ENCODE measurements at places on chromosomes 3 and 15. TPM values are rescaled to one million over a fixed set of nuclear protein-coding genes. Genes with fewer than 3 reads are reported as not detected.

- DNase-seq: peak; percentile 89
Measured at GRCh38 chr15:72902245-72902918, 118.8 kb upstream of the ADPGK start.

DNA sequence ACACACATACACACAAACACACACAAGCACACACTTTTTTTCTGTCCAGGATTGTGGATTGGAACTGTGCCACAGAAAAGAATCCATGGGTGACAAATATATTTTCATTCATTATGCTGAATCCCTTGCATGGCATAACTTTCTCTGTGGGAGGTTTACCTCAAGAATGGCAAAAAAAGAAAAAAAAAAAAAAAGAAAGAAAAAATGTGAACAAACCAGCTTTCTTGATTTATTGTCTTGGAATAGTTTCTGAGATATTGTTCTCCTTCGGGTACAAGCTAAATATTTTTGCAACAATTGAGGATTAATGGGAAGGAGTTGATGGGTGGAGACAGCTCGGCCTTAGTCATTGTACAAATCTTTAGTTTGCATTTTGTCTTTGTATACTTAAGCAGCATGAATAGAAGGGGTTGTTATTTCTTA, 153.1 kb downstream of the GMNC start:
- no peak for DNase-seq

DNA sequence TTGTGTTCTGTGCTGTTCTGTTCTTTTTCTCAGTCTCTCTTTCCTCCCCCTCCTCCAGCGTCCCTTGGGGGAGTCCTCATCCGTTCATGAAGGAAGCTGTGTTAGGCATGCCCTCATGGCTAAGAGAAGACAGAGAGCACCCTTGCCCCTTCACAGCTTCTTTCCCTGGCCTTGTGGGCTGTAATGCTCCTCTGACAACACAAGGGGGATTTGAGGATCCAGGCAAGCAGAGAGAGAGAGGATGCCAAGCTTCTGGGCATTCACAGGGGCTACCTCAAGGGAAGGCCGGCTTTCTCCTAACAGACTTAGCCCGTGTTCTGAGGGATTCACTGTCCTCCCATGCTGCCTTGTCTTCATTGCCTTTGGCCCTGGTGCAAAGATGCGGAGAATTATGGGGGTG, 389.5 kb downstream of the LRTM1 start:
- DNase-seq: no peak

The SPRED1 gene
- 39.4 TPM for total RNA-seq

The NME9 gene
- total RNA-seq: not detected

The EFCC1 gene
- 3.1 TPM for total RNA-seq

GRCh38 chr3:48238531-48239085, 2.3 kb upstream of the ZNF589 start:
- DNase-seq: no peak

GRCh38 chr15:95017666-95018328, 786.4 kb downstream of the MCTP2 start:
- no peak for DNase-seq

- no peak for DNase-seq
Measured at GRCh38 chr3:50185230-50185629, 6.2 kb upstream of the GNAT1 start.

DNA sequence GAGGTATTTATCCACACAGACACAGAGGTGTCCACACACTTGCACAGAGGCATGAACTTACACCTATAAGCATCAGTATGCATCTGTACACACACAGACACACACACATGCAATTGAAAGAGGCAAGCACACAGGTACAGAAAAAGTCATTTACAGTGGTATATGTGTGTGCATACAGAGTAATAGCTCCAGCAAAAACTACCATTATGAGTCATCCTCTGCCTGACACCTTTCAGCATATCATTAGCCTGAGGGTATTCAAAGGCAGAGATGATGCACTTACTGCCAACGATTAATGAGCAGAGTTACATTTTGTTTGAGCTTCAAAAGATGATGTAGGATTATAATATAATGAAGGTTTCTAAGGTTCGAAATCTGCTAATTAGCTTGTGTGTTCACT, 100.3 kb upstream of the TPRG1 start:
- no peak for DNase-seq

GRCh38 chr15:40906991-40907802, 12.9 kb downstream of the VPS18 start:
- no peak for DNase-seq

GRCh38 chr3:127688022-127688415, 15.3 kb downstream of the ABTB1 start:
- DNase-seq: no peak

- DNase-seq: no peak
Measured at GRCh38 chr15:19974998-19975397, 566.6 kb downstream of the GOLGA6L6 start.

DNA sequence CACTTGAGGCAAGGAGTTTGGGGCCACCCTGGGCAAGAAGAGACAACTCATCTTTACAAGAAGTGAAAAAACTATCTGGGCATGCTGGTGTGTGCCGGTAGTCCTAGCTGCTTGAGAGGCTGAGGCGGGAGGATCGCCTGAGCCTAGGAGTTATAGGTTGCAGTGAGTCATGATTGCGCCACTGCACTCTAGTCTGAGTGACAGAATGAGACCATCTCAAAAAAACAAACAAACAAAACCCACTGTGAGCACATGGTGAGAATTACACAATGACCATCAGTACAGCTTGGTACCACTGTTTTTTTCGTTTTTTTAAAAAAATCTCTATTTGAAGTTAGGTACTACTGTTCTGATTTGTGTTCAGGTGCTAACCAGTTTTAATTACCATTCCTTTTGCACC, 13.6 kb downstream of the VPS39 start:
- no peak for DNase-seq

DNA sequence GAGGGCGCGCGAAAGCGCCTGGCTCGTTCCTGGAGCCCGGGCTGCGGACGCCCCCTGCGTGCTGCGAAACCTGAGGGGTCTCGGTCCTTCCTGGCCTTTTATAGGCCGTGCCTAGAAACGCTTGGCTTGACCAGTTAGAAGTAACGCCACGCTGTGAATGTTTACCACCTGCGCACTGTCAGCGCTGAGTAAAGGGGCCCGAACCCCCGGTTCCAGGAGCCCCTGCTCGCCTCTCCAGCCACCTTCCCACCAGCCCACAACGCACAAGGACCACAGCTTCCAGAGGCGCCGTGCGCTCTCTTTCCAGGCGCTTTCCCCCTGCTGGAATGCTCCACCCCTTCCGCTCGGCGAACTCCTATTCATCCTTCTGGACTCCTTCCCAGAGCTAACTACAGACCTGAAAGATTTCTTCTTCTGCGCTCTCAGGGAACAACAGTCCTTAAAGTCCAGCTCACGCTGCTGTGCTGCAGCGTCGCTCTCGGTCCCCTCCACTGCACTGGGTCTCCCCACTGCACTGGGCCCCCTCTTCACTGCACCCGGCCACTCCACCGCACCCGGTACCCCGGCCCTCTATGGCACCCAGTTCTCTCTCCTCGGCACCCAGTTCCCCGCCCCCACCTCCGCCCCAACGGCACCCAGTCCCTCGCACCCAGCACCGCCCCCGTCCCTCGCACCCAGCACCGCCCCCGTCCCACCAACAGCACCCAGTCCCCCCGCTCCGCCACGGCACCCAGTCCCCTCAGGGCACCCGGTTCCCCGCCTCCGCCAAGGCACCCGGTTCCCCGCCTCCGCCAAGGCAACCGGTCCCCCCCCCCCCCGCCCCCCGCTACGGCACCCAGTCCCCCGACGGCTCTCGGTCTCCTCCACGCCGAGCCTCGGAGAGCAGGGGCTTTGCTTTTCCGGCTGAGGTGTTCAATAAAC, 69.8 kb downstream of the SQOR start:
- peak; percentile 82 for DNase-seq

DNA sequence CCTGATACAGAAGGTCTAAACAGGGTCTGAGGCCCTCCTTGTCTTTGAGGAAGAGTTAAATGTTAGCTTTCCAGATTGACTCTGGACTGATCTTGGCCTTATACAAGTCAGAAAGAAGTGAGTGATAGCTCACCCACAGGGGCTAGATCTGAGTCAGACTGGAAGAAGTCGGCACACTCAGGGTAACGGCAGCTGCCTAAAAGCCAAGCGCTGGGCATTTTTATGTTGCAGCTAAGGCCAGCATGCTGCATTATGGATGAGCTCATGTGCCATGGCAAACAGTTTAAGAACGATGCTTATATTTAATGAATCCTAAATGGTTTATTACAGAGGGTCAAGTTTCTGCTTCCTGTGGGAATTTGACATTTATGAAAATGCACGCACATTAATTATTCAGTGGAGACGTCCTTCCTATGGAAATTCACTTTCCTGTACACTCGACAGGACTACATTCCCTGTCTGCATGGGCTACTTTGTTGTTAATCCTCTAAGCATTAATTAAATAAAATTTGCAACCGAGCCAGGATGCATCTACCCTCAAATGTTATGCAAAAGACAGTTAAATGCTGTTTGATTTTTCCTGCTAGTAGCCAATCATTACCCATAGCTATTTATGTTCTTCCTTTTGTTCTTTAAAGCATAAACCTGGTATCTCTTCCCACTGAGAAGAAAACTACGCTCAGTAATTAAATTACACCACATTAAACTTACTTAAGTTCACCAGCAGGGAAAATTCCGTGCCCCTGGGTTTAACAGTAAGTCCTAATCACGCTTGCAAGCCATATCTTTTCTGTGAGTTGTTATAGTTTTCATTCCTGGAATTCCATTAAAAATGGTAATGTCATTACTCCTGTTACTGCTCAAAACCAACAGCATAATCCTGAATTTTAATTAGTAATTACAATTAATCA, 762.7 kb upstream of the CFAP20DC start:
- no peak for DNase-seq

DNA sequence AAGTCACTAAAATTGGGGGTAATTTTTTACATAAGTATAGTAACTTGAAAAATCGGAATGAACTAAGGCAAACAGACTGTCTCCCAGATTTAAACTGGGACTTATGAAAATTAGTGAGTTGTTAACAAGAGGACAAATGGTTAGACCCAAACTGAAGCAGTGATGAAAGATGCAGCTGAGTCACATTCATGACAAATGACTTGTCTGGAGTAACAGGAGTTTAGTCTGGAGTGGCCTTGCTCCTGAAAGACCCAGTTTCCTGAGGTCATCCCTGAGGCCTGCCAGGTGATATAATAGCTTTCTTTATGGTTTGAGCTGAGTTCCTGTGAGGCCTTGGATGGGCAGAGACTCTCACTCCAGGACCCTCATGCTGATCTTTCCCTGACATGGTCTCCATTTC, 9.6 kb upstream of the CTDSPL start:
- DNase-seq: no peak

DNA sequence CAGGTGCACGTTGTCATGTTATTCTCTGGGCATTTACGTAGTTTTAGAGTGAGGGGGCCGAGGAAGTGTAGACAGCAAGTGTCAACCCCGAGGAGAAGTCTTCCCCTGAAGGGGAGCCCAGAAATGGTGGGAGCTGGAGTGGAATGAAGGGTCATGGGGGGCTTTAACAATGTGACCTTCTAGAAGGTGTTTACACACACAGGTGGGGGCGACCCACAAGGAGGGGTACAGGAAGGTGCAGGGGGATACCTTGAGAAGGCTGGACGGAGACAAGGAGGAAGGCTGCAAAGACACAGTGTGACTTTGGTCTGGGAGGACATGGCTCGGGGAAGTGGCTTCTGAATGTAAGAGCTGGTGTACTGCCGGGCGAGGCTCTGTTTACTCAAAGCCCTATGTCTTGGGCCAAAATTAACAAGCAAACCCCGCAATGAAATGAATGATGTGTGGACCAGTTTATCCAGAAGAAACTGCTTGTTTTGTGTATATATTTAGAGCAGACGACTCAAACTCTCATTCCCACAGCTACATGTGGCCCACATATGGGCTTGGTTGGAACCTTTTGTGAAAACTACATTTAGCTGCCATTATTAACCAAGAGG, 18.7 kb downstream of the TRPM1 start:
- DNase-seq: no peak

DNA sequence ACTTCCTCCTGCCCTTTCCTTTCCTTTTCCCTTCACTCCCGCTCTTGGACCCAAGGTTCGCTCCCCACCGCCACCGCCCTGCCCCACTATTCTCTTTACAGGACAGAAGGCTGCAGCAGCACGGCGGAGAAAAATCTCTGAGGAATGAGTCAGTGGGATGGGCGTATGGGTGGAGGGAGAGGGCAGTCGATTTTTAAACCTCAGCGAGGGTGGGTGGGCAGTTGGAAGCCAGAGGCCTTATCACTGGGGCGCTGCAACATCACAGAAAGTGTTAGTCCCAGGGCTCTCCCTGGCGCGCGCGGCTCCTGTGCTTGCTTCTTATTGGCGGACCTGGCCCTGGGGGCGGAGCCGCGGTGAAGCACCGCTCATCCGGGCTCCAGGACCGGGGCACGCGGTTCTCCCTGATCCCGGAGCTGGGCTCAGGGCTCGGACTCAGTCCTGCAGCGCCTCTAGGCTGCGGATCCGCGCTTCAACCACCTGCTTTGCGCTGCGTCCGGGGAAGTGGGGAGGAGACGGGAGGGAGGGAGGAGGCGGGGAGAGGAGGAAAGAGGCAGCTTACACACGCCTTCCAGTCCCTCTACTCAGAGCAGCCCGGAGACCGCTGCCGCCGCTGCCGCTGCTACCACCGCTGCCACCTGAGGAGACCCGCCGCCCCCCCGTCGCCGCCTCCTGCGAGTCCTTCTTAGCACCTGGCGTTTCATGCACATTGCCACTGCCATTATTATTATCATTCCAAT, at the start of gene ALCAM:
Gene ALCAM, plus strand, starts transcription at position 584 of the 737 bp plus-strand sequence.
- peak; percentile 98 for DNase-seq

DNA sequence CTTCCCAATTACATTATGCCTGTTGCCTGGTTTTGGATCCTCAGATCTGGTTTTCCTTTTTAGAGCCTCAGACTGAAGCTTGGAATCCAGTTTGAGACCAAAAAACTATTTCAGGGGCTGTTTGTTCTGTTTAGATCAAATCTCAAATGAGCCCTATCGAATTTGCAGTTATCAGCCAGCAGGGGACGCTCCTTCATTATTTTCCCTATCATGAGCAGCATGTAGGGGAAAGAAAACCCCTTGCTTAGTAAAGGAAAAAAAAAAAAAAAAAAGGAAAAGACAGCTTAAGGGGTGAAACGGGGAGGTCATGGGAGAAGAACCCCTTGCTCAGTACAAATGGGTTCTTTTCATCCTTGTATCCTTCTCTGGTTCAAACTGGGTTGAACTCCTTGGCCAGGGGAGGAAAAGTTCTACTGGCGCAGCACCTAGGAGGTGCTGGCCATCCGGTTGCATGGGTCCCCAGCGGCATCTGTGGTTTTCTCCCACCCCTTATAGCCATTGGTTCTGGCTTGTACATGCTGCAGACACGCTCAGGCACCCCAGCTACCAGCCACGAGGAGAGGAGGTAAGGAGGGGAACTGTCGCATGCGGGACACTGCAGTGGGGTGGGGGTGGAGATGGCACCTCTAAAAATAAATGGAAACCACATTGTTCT, 1375.1 kb upstream of the ALCAM start:
- no peak for DNase-seq

DNA sequence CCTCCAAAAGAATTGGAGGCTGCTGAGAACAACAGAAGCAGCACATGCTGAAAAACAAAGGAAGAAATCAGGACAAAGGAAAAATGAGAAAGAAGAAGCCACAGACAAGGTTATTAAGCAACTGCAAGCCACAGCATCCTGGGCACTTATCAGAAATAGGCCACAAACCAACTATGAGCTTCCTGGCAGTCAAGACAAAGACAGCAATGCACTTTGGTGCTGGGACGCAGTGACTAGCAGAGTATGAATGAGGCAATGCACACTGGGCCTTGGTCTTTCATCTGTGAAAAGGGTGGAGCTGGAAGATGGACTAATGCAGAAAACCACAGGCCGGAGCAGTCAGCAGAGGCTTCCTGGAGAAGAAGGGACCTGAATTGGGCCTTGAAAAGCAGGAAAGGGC, 56.0 kb upstream of the LINGO1 start:
- DNase-seq: no peak

GRCh38 chr3:100702082-100702979, 7.0 kb upstream of the TFG start:
- no peak for DNase-seq

Measured in aorta (tissue), 5 donors.